Osteoblast (primary cell): ENCODE measurements at places on chromosomes 12 and 14. TPM values are rescaled to one million over a fixed set of nuclear protein-coding genes. Genes with fewer than 3 reads are reported as not detected.

The PDE6H gene
- not detected in 2 replicates for total RNA-seq

The SLC6A13 gene
- total RNA-seq = not detected in 2 replicates

The SYCP3 gene
- 0.72 and 0.88 TPM in 2 replicates for total RNA-seq

The PRICKLE1 gene
- total RNA-seq = 13.0 and 14.7 TPM in 2 replicates

The GPR135 gene
- total RNA-seq = 5.1 and 5.3 TPM in 2 replicates

The INHBC gene
- total RNA-seq = not detected in 2 replicates

The PSMC1 gene
- total RNA-seq = 94.8 and 101 TPM in 2 replicates
